Activated CD8-positive, alpha-beta memory T cell treated with anti-CD3 and anti-CD28 coated beads, Interleukin-2, amount 50 U/mL, for 4 hours (primary cell): ENCODE measurements at places on chromosomes 4 and X.

GRCh38 chr4:139212900-139213299, 35.9 kb upstream of the ELF2 start:
- no peak for DNase-seq

- DNase-seq, result no peak
Observed at GRCh38 chr4:189322426-189322825, 618.2 kb upstream of the FRG1 start.

GRCh38 chrX:67436867-67437266, 107.0 kb upstream of the AR start:
- no peak for DNase-seq

DNA sequence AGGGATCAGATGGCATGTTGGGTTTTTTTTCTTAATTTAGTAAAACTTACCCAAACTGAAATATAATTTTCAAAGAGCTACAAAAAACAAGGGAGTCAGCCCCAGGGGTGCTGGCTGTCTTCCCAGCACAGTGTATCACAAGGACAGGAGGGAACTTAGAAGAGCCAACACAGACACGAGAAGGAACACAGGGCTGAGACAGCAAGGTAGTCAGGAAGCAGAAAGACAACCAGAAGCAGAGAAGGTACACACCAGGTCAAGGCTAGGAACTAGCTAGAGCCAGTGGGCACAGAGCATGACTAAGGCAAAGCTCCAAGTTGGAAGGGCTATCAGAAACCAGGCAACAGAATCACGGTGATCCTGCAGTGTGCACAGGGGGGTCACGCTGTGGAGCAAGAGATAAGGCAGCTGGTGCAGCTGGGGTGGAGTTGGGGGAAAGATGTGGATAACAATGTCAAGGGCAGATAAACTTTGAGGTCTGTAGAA, 168.7 kb downstream of the NR3C2 start:
- DNase-seq, result no peak

DNA sequence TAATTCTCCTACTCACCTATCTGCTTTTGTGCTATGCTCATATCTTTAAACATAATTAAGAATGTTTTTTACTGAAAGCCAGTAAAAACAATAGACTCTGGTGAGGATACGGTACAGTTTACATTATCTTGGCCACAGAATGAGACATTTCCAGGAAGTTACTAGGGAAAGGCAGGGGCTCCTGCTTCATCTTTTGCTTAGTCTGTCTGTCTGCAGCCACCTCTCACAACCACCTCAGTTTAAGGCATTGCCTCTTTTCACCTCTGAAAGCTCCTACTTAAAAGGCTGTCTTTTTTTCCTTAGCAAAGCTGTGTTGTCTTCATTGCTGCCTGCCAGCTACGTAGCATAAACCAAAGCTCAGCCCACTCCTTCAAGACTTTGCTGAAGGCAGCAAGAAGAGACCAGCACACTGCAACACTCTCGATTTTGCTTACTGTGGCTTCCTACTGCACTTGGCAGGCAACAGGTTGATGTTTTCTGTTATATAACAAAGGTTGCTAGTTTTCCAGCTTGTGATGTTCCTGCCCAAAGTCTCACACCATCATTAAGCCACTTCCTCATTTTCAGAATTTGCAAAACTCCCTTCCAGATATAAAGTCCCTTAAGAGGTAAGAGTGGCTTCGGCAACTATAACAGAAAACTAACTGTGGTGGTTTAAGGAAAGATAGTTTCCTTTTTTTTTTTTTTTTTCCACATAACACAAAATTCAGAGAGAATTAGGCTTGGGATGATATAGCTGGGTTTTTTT, 432.9 kb downstream of the GRXCR1 start:
- no peak for DNase-seq

DNA sequence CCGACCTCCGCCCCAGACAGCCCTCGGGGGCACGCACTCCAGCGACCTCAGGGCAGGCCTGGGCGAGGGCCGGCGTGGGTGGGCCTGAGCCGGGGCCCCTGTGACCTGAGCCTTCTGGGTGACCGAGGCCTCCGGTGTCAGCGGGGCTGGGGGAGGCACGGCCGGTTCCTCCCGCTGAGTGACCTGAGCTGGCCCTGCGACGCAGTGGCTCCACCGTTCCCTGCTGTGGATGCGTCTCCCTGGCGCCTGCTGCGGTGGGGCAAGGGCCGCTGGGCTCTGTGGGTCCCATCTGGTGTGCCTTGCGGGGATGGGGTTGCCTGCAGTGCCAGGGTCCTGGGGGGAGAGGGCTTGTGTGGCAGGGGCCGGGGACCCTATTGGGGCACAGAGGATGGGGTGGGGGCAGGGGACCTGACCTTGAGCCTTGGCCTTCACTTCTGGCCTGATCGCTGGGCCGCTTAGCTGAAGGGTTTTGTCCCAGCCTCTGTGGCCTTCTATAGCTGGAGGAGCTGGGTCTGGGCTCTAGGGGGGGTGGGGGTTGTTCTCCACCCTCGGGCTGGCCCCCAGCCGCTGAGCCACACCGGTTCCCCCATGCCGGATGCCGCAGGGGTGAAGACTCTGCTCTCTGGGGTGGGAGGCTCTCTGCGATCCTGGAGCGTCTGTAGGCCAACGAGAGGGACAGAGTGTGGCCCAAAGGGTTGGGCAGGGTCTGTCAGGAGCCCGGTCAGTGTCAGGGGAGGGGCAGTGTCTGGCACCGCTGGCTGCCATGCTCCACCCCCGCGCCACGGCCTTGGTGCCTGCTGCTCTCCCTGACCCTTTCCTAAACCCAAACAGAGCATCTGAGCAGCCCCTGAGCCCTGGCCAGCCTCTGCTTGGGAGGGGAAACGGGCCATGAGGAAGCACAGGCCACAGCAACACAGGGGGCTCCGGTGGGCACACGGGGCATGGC, 2.3 kb downstream of the NAT8L start:
- no peak for DNase-seq

DNA sequence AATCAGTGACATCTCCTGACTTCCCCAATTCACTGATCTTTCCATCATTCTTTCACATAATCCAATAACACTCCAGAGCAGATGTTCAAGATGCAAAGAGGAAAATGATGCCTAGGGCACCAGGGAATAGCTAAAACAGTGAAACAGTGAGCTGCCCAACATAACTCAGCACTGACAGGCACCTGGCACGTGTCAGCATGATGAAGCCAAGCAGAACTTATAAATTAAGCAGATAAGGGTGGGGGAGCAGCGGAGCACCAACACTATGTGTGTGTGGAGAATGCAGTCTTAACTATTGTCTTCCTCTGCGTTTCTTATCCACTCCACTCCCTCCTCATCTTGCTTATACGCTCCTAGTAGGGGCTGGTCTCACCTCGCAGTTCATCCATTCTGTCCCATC, 89.4 kb downstream of the AMMECR1 start:
- no peak for DNase-seq

DNA sequence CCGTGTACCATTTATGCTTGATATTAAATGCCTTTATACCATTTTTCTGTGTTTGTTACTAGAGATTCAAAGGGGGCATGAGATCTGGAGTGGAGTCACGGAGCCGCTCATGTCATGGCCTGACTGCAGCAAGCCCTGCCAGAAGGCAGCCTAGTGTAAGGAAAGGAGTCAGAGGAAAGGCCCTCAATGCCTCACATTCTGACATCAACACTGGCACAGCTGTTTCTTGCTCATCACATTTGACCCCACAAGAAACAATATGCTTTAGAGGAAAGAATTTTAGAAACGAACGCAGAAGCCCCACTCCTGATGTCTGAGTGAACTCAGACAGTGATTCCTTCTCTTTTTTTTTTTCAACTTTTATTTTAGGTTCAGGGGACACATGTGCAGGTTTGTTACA, 322.4 kb upstream of the CPEB2 start:
- DNase-seq, result no peak

GRCh38 chrX:39563178-39563577, 534.6 kb downstream of the BCOR start:
- DNase-seq, result no peak

- DNase-seq, result no peak
Observed at GRCh38 chrX:149161435-149162088, 343.5 kb downstream of the IDS start.

DNA sequence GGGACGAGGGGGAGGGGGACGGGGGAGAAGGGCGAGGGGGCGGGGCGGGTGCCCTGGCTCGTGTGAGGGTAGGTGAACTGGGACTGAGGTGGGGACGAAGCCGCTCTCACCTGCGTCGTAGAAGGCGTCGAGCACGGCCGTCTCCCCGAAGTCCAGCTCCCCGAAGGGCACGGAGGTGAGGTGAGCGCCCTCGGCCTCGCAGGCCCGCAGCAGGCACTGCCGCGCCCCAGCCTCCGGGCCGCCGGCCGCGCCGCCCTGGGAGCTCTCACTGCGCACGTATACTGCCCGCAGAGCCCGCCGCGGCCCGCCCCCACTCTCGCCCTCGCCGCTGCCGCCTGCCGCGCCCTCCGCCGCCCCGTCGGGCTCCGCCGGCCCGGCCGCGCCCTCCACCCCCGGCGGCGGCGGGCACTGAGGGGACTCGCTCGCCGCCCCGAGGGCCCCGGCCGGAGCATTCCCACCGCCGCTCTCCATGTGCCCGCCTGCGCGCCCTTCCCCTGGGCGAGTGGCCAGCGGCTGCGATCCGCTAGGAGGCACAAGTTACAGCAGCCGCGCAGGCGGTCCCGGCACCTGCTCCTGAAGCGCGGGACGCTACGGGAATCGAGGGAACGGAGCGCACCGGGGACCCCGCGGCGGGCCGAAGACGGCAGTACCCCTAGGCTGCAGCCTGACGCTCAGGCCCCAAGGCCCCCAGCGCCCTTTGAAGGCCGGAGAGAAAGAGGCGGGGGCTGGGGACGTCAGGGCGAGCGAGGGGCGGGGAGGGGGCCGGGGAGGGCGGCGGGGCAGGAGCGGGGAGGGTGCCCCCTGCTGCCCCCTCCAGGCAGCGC, at the start of gene MAP3K15:
Gene MAP3K15, minus strand, starts transcription at position 718 of the 824 bp plus-strand sequence. Its CDS starts 247 bp downstream, at position 471.
- DNase-seq, result no peak

GRCh38 chr4:173181848-173182247, 13.2 kb downstream of the GALNT7 start:
- DNase-seq, result no peak

- no peak for DNase-seq
Observed at GRCh38 chr4:77899607-77900006, 37.0 kb downstream of the MRPL1 start.

DNA sequence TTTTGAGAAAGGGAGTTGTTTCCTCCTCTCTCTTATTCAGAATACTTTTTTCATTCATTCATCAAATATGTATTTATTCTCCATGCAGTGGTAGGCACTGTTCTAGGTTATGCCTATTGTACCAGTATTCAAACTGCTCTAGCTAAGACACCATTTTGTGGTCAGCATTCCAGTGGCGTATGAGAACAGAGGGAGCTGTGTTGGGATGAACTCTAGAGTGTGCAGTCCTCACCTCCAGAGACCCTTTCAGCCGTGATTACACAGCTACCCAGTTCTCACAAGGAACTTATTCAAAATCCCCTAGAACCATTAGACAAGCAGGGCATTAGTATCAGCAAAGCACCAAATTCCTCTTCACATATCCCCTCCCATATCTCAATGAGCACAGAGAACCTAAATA, 4.2 kb downstream of the TLR1 start:
- DNase-seq, result no peak

DNA sequence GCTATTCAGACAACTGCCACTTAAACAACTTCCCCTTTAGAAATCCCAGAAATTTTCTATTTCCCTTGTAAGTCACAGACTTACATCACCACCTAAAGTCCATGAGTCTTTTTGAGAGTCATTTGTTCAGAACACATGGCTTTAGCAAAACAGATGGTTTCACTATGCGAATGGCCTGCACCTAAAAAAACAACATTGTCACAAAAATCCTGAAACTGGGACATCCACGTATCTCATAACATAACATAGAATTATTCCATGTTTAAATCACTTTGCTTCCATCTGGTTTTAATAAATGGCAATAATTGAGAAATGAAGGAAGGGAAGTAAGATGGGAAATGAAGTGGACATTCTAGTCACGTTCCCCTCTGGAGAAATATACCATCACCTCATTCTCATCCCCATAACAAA, 155.3 kb upstream of the EDNRA start:
- DNase-seq, result no peak

DNA sequence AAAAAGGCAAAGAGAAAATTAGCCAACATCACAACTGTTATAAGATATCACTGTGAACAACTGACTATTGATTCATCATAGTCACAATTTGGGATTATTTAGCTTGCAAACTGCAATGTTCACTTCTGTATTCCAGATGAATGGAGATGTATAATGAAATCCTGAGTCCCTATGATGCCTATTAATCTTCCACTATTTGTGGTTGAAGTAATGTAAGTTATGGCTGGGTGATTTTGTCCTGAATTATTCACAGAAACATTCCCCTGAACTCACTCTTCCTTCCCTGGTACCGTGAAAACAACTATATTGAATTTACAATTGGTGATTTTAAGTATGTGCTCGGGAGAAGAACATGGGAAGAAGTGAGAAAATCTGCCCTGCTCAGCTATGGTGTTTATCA, 50.8 kb upstream of the NPFFR2 start:
- no peak for DNase-seq

GRCh38 chrX:18894156-18894555, 89.8 kb downstream of the PHKA2 start:
- no peak for DNase-seq

DNA sequence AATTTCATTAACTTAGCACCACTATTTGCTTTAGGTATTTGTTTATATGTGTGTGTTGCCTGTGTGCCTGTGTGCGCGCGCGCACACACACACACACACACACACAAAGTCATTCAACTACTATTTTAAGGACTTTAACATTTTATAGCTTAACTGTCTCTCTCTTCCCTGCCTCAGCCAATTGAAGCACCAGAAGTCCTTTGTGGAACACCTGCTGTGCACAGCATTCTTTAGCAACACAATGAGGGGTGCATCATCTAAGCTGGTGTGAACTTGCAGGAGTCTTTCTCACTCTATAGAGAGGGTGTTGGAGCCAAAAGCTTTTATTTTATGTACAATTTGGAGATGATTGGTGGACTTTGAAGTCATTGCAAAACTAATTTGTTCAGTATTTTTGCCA, 31.3 kb downstream of the SLIT2 start:
- no peak for DNase-seq

GRCh38 chr4:27973056-27973455, 1112.4 kb downstream of the STIM2 start:
- DNase-seq, result no peak

GRCh38 chrX:1205681-1206611, 6.5 kb downstream of the CRLF2 start:
- DNase-seq, result no peak

- DNase-seq, result no peak
Observed at GRCh38 chrX:40976981-40977380, 108.3 kb upstream of the USP9X start.

- DNase-seq, result no peak
Observed at GRCh38 chr4:150327262-150327780, 249.1 kb downstream of the DCLK2 start.
